ENCODE measurements at places on chromosomes 1 and 21. TPM values are rescaled to one million over a fixed set of nuclear protein-coding genes. Genes with fewer than 3 reads are reported as not detected.

The MXRA8 gene
- total RNA-seq = 65.6 TPM

DNA sequence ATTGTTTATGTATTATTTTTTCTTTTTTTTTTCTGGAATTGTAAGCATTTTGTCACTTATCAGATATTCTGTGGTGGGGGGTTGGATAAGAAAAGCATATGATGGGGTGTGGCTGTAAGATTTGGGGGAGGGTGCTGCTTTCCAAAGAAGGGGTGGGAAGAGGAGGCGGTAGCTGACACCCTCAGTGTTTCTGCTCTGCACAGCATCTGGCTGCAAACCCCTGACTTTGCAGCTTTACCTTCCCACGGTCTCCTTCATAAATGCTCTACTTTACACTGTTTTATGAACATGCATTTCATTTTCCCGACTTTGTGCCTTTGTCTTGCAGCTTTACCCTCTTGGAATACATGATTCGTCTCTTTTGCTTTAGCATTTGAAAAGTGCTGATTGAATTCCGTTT lies 7.6 kb downstream of the FMN2 start:
- H3K36me3 ChIP-seq = no peaks in the 10 kb centered on the region
- no peak overlapping the region for H3K4me3 ChIP-seq
- H3K27ac ChIP-seq = no peak overlapping the region
- H3K27me3 ChIP-seq = peaks cover 11% of the 10 kb centered on the region
- no peaks in the 10 kb centered on the region for H3K4me1 ChIP-seq

DNA sequence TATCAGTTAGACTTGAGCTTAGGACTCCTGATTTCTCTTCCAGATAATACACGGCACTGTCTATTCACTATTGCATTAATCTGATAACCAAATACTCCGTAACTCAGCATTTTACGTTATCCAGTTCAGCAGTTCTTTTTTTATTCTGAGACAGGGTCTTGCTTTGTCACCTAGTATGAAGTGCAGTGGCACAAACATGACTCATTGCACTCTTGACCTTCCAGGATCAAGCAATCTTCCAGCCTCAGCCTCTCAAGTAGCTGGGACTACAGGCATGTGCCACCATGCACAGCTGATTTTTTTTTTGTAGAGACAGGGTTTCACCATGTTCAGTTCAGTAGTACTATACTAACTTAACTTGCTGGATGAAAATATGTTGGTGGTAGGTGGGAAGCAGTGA lies 156.4 kb downstream of the PATJ start:
- no peak overlapping the region for H3K4me3 ChIP-seq
- H3K27me3 ChIP-seq = no peaks in the 10 kb centered on the region
- DNase-seq = no peak
- H3K36me3 ChIP-seq = peaks cover 42% of the 10 kb centered on the region

DNA sequence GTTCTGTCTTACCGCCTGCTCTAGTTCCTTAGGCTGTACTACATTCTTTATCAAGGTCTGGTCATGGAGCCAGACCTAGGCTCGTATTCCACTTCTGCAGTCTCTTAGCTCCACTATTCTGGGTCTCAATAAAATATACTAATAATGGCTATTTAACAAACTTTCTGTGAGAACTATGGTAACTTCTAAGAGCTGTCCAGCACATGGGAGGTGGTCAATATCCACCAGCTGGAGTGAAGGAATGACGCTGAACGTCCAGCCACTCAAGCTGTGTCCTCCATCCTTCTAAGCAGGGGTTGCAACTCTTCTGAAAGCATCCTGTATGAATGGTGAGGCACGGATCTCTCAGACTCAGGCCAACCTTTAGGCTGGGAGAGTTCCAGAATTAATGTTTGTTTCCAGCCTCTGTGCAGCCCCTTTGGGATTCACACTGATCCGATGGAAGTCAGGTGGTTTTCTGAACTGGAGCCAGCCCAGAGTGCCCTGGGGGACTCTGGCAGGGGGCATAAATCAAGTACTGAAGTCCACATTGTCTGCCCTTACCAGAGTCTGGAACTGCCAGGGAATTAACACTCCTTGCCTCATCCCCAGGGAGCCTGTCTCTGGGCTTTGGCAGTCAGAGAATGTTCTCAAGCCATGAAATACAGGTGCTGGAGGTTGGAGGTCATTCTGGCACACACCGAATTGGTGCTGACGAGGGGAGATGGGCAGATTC lies 57.4 kb downstream of the BRINP2 start:
- no peaks in the 10 kb centered on the region for H3K36me3 ChIP-seq
- no peak overlapping the region for H3K4me3 ChIP-seq
- H3K27me3 ChIP-seq = peaks cover 4% of the 10 kb centered on the region
- no peak overlapping the region for H3K27ac ChIP-seq
- DNase-seq = no peak
- H3K4me1 ChIP-seq = no peaks in the 10 kb centered on the region

GRCh38 chr1:101017448-101017847 lies 8.1 kb downstream of the DPH5 start:
- no peak overlapping the region for H3K27ac ChIP-seq
- DNase-seq = peak; percentile 32
- H3K36me3 ChIP-seq = no peaks in the 10 kb centered on the region
- no peak overlapping the region for H3K4me3 ChIP-seq
- peaks cover 5% of the 10 kb centered on the region for H3K4me1 ChIP-seq

- H3K27ac ChIP-seq = no peak overlapping the region
- no peak for DNase-seq
- no peak overlapping the region for H3K4me3 ChIP-seq
- H3K27me3 ChIP-seq = no peaks in the 10 kb centered on the region
- H3K4me1 ChIP-seq = no peaks in the 10 kb centered on the region
Observed at GRCh38 chr1:14345946-14346550, 252.4 kb upstream of the KAZN start.

GRCh38 chr1:145961425-145962156 lies 2.8 kb downstream of the ANKRD34A start:
- DNase-seq = peak; percentile 75
- peak overlapping the region; percentile 82 for H3K27ac ChIP-seq
- H3K36me3 ChIP-seq = no peaks in the 10 kb centered on the region
- H3K27me3 ChIP-seq = peaks cover 14% of the 10 kb centered on the region

DNA sequence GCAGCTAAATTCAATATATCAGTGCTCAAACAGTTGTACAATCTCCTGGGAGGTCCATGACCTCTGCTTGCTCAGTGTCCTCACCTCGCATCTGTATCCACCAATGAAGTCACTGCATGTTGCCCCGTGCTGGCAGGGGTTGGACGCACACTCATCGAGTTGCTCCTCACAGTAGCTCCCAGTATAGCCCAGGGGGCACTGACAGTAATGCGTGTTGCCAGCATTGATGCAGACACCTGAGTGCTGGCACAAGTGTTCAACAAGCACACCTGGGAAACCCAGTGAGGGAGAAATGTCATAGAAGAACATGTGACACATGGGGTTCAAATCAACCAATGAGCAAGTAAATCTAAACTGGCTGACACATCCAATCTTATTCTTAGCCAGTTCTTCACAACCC lies 40.9 kb upstream of the ADAM30 start:
- no peaks in the 10 kb centered on the region for H3K4me1 ChIP-seq
- no peak overlapping the region for H3K4me3 ChIP-seq
- no peaks in the 10 kb centered on the region for H3K27me3 ChIP-seq
- no peak overlapping the region for H3K27ac ChIP-seq
- no peak for DNase-seq

- no peaks in the 10 kb centered on the region for H3K4me1 ChIP-seq
- H3K27ac ChIP-seq = no peak overlapping the region
- no peak overlapping the region for H3K4me3 ChIP-seq
- H3K27me3 ChIP-seq = no peaks in the 10 kb centered on the region
- H3K36me3 ChIP-seq = no peaks in the 10 kb centered on the region
Observed at GRCh38 chr1:53631622-53632310, 107.2 kb downstream of the GLIS1 start.

DNA sequence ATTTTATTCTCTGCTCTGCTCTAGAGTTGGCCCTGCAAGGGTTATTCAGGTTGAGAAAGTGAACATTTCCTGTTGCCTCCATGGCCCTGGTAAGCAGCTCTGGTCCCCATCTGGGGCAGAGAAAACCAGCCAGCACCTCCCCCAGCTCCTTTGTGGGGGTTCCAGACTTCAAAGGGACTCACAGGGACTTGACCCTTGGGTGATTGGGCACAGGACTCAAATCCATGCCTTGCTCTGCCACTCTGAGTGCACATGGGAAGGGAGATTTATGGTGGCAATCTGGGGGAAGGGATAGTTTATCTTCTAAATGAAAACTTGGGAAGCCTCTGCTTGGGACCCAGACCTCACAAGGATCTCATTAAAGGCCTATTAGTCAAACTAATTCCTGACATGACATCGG lies 212.8 kb downstream of the FOXD2 start:
- H3K27me3 ChIP-seq = no peaks in the 10 kb centered on the region
- no peaks in the 10 kb centered on the region for H3K36me3 ChIP-seq
- H3K4me1 ChIP-seq = no peaks in the 10 kb centered on the region

DNA sequence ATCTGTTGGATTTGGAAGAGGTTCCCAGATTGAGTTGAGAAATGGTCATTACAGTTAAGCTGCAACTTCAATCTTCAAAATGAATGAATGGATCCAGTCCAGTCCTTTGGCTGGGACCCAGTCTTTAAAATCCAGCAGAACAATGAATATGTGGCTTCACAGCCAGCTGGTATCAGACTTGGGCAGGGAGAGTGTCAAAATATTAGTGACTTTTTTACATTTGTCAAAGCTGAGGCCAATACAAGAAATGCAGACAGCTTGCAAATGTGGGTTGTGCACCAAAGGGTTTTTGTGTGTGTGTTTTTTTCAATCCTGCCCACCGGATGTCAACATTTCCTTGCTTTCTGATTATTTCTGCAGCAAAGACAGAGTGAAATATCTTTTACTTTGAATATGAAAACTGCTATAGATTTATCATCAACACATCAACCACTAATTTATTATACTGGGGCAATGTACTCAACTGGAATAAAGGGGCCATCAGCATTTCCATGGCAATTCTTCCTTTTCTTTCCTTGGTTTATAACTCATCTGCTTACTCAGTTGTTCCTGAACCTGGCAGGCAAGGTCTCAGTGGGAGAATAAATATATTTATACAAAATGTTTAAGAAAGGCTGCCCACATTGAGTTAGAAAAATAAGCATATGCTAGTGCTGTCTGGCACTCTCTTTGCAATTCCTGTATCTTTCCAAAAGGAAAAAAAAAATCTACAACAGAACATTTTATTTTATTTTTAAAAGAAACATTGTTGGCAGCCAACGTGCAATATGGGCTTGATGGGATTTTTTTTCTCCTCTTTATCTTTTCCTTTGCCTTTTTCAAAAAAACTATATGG lies 491.6 kb upstream of the C1orf87 start:
- H3K36me3 ChIP-seq = no peaks in the 10 kb centered on the region
- DNase-seq = no peak
- no peaks in the 10 kb centered on the region for H3K27me3 ChIP-seq
- no peak overlapping the region for H3K4me3 ChIP-seq
- H3K4me1 ChIP-seq = no peaks in the 10 kb centered on the region

DNA sequence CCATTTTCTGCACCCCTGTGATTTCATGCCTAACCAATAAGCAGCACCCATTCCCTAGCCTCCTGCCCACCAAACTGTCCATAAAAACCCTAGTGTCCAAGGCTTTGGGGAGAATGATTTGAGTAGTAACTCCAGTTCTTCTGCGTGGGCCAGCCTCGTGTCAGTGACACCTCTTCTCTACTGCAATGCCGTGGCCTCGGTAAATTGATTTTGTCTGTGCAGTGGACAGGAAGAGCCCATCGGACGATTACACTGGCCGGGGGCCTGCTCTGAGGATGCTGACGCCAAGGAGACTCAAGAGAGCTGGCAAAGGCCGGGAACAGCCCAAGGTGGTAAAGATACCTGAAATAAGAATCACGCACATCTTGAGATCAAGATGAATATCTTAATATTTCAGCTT lies 29.3 kb downstream of the RSPH1 start:
- H3K27me3 ChIP-seq = no peaks in the 10 kb centered on the region
- DNase-seq = no peak
- H3K27ac ChIP-seq = no peak overlapping the region
- H3K4me3 ChIP-seq = no peak overlapping the region
- H3K4me1 ChIP-seq = peaks cover 35% of the 10 kb centered on the region

DNA sequence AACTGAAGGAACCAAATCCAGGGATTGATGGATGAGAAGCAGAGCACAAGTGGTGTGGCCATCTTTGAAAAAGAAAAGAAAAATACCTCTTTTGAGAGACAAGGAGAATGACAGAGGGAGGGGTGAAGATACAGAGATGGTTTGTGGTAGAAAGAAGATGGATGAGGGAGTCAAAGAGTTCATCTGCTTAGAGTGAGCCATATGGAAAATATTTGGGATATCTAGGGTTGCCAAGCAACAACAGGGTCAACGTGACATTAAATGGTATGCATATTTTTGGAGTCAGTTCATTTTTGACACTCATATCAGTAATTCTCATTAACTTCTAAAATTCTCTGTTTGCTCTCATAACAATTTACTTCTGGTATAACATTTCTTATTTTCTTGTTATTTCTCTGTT lies 50.7 kb downstream of the MACF1 start:
- H3K27me3 ChIP-seq = no peaks in the 10 kb centered on the region
- H3K27ac ChIP-seq = no peak overlapping the region
- peaks cover 54% of the 10 kb centered on the region for H3K4me1 ChIP-seq
- H3K36me3 ChIP-seq = no peaks in the 10 kb centered on the region
- H3K4me3 ChIP-seq = no peak overlapping the region

DNA sequence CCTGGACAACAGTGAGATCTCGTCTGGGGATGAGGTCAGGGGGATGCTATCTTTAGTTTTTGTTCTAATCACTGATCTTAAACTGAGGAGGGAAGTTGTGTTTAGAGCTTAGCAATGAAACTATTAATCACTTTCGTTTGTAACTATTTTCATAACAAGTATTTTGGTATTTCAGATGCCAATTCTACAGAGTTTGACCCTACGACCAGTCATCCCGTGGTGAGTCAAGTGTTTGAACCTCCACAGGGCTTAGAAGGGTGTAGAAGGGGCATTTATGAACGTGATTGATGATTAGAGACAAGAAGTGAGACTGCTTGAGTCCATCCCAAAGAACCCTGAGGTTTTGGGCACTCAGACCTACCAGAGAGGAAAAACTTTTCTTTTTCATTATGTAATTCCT lies 15.6 kb downstream of the SLFNL1 start:
- H3K4me3 ChIP-seq = no peak overlapping the region
- H3K27ac ChIP-seq = no peak overlapping the region
- H3K4me1 ChIP-seq = peaks cover 33% of the 10 kb centered on the region
- H3K27me3 ChIP-seq = no peaks in the 10 kb centered on the region
- DNase-seq = no peak

DNA sequence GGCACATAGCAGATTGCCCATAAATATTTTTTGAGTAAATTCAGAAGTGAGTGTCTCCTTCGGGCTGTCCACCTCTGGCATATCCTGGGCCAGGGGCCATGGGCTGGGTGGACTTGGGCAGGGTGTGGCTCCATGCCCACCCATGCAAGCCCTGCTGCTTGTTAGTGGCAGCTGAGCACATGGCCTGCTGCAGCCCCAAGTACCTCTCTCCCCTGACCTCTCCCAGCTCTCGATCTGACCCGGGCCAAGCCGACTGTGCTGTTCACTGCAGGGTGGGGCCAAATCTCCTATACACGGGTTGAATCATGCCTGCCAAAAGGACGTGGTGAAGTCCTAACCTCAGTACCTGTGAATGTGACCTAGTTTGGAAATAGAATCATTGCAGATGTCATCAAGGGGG lies 132.5 kb upstream of the C1orf174 start:
- no peak for DNase-seq
- no peaks in the 10 kb centered on the region for H3K36me3 ChIP-seq
- H3K4me3 ChIP-seq = no peak overlapping the region
- H3K27me3 ChIP-seq = peaks cover 36% of the 10 kb centered on the region
- H3K27ac ChIP-seq = no peak overlapping the region

Data from stomach (tissue), 19 donors.